ENCODE measurements at places on chromosomes 4 and X.

DNA sequence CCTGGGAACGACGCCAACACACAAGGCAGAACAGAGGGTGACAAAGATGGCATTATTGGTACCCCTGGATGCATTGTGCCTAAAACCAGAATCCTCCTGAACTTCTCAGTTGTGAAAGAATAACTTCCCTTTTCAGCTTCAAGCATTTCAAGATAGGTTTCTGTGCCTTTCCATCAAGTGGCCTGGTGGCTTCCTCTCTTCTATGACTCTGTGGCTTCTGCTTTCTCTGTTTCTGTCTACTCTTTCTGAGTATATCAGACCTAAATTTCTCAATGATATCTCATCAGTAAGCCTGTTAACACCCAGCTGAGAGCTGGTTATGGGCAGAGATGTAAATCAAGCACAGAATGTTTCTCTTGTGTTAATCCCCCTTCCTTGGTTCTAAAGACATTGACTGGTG is 21.4 kb upstream of the FAM9B start:
- no peak for DNase-seq

- DNase-seq = no peak
These were observed 13.9 kb downstream of the SLC2A9 start for GRCh38 chr4:10007436-10007740.

DNA sequence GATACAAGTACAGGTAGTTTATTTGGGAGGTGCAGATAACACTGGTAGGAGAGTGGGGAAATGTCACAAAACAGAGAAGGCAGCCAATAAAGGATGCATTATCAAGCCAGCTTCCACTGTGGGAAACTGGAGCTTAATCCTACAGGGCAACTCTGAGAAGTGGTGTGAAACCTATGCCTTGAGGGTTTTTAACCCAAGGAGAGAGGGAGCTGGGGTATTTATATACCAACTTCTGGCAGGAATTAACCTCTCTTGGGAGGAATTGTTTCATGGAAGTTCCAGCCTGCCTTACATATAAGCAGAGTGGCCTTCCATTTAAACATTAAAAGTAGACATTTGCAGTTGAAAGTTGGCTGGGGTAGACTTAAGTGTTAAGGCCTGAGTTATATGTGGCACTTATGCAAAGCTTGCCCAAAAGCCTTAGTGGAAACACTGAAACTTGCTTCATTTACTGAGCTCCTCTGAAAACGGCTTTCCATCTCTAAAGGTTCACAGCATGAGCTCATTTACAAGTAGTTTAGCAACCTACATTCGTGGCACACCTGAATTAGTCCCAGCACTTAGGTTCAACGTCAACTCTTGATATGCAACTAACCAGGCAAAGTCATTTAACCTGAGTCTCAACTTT is 19.2 kb downstream of the MAGEB17 start:
- no peak for DNase-seq

- DNase-seq = no peak
These were observed 56.6 kb downstream of the AASDH start for GRCh38 chr4:56330691-56331090.

DNA sequence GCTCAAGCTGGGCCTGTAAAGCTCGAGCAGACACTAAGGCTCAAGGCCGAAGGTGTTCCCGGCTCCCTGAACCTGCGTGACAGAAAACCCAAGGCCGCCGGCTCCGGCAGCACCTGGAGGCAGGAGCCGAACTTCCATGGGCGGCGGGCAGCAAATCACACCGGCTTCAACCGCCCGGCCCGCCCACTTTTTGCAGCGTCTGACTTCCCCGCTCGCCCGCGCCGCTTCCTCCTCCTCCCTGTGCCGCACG is 940 bp upstream of the NSD2 start:
- peak; percentile 88 for DNase-seq

GRCh38 chr4:107818301-107818910 is 6.3 kb upstream of the SGMS2 start:
- no peak for DNase-seq

- no peak for DNase-seq
These were observed 285.3 kb upstream of the RASGEF1B start for GRCh38 chr4:81756973-81757372.

GRCh38 chr4:170476351-170476750 is 386.6 kb upstream of the AADAT start:
- no peak for DNase-seq

DNA sequence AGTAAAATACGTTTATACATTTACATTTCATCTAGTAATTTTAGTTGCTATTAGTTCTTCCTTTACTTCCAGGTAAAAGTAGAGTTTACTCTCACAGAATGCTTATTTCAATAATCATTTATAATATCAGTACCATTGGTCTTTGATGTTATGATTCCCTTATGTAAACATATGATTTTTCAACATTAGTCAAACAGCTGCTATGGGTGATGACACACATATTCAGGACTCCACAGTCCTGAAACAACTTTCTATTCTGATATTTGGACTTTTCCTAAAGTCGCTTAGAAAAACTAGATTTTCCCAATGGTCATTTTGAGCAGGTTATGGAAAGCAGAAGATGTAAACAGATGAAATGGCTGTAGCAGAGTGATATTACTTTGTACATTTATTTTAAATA is 369.8 kb downstream of the UNC5C start:
- no peak for DNase-seq
